Activated naive CD8-positive, alpha-beta T cell treated with anti-CD3 and anti-CD28 coated beads, Interleukin-2, amount 10 ng/mL, durations not matched to agents 7 days and 5 days (primary cell): ENCODE measurements at places on chromosomes 5 and 9.

DNA sequence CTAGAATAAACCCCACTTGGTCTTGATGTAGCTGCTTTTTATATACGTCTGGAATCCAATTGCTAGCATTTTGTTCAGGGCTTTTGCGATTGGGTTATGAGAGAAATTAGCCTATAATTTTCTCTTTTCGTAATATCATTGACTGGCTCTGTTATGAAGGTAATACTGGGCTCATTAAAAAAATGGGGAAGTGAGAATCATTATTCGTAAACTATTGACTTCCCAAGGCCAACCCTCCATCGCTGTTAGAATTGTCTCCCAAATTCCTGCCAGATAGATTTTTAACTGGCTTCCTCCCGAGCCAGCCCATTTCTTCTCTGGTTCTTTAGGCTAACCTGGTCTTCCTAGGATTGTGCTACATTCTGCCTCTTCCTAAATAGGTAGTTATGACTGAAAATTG is 35.9 kb upstream of the GRPEL2 start:
- no peak for DNase-seq

- DNase-seq = peak; percentile 40
Observed at GRCh38 chr5:157602505-157602904, 26.9 kb upstream of the ADAM19 start.

DNA sequence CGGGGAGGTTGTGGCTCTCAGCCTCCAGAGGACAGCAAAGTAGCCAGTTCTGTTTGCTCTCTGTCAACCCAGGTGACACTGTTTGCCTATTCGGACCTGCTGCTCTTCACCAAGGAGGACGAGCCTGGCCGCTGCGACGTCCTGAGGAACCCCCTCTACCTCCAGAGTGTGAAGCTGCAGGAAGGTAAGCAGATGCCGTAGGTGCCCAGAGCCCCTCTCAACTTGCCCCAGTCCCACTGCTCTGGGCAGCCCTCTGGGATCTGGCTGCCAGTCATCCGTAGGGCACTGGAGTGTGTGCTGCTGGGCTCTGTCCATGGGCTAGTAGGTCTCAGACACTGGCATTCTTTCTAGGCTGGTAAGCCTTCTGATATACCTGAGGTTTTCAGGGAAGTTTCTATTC is 59.3 kb downstream of the RGS3 start:
- DNase-seq = no peak

DNA sequence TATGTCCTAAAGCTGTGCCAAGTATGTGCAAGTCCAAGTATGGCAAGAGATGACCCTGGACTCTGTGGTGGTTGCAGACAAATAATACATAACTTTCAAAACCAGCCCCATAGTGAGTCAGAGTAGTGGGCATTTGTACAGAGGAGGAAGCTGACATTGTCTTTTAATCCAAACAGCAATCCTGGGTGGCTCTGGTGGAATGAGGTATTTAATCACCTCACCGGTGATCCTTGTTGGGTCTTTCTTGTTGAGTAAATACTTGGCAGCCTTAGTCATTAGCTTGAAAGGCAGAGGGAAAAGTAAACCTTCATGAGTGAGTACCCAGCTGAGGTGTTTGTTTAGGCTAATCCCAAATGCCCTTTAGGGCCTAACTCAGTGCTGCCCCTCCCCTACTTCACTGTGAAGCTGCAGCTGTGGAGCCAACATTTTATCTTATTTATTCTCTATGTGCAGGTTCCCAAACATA is 148.7 kb upstream of the SLC12A2 start:
- DNase-seq = no peak
